Stimulated activated CD8-positive, alpha-beta memory T cell treated with anti-CD3 and anti-CD28 coated beads, Interleukin-4, amount 100 ng/mL, for 48 hours (primary cell): ENCODE measurements at places on chromosomes 13 and 19.

DNA sequence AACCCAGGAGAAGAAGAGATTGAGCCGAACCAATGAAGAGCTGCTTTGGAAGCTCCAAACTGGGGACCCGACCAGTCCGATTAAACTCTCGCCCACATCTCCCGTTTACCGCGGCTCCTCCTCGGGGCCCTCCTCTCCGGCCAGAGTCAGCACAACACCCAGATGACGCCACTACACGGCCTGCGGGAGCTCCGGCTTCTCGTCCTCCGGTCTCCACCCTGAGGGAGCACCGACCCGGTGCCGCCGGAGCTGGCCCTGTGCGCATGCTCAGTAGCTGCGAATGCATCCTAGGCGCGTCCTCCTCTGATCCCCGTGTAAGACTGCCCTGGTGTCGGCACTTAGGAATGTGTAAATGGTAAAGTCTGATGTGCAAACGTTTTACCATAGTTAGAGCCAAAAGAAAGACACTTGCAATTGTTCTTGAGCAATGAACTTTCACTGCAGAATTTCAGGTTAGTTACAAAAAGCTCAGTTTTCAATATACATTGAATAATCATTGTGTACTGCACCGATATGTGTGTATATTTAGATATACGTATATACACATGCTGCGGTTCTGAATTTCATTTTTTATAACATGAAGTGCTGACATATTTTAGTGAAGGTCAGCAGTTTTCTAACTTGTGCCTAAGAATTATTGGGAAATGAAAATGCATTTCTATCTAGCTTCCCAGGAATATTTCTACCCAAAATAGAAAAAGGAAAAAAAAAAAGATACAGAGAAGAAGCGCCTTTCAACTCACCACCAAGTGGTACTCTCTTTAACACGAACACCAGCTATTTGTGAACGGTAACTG, 92.2 kb downstream of the SLC7A1 start:
- no peak for DNase-seq

DNA sequence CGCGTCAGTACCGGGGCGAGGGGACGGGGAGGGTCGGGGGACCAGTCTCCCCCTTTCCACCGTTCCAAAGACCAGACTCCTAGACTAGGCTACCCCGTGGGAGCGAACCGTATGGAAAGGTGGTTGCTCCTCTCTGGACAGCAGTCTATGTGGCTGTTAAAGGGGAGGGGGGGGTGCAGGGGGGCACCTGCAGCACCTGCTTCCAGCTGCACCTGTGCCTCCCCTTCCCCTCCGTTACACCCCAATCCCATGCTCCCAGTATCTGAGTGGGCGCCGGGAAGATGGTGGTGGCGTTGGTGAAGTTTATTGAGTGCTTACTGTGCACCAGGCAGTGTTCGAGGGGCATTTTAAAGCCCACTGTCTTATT, 557 bp downstream of the ZNF524 start:
- DNase-seq, result no peak

DNA sequence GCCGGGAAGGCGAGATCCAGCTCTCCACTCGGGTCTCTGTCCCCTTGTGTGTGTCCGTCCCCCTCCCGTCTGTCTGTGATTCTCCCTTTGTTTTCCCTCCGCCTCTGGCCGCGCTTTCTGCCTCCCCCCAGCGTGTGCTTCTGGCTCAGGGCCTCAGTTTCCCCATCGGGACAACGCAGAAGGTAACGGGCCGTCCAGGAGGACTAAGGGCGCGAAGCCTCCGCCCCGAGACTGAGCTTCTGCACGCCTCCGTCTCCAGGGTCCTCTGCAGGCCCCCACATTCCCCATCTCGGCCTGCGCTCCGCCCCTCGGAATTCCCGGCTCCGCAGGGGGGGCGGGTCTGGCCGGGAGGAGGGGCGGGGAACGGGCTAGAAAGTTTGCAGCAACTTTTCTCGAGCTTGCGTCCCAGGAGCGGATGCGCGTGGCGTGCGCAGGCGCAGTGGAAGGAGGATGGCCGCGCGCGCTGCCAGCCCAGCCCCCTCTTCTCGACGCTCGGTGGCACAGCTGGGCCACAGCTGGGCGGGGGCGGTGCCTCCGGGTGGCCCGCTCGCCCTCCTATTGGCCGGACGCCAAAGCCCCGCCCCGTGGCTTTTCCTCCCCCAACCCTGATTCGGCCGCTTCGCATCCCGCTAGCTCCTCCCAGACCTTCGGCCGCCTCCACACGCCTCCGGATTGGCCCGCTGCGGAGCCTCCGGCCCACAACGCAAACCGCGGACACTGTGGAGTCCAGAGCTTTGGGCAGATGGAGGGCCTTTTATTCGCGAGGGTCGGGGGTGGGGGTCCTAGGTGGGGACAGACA, at the start of gene SIX5:
Gene SIX5, minus strand, starts transcription at position 269 of the 799 bp plus-strand sequence. CDS start 408 bp downstream, outside the sequence.
- peak; percentile 99 for DNase-seq

DNA sequence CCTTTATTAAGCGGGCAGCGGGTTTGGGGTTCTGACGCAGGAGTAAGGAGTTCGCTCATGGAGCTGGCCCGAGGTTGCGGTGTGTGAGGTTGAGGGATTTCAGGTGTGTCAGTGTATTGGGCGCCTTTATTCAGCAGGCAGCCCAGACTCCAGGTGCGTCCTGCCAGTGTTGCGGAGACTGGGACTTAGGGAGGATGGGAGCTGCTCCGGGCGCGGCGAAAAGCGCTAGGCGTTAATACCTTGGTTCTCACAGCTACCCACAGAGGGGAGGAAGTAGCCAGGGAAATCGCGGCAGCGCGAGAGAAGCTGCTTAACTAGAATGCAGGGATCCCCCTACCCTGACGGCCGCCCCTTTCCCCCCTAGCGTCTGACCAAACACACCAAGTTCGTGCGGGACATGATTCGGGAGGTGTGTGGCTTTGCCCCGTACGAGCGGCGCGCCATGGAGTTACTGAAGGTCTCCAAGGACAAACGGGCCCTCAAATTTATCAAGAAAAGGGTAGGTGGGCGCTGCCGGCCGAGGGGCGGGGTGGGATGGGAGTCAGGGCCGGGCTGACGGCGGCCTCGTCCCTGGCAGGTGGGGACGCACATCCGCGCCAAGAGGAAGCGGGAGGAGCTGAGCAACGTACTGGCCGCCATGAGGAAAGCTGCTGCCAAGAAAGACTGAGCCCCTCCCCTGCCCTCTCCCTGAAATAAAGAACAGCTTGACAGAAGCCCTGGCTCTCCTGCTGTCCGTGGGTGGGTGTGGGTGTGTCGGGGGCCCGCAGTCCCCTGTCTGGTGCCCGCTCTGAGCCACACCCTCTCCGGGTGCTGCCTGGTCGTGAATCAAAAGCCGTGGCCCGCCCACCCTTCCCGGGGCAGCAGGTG, 1.1 kb downstream of the RPL36 start:
- DNase-seq, result peak; percentile 76

DNA sequence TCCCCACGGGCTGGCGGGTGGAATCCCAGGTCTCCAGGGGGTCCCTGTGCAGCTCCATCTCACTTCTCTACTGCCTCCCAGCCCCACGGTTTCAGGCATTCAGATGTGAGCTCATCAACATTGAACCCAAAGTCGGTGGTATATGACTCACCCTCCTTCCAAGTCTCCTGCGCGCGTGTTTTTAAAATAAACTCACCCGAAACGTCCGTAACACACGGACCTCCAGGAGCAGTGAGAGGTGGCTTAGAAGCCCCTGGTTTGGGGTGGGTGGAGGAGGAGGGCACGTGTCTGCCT, 14.0 kb upstream of the CRTC1 start:
- DNase-seq, result no peak

- no peak for DNase-seq
Measured at GRCh38 chr13:53747825-53748224, 719.2 kb downstream of the OLFM4 start.

DNA sequence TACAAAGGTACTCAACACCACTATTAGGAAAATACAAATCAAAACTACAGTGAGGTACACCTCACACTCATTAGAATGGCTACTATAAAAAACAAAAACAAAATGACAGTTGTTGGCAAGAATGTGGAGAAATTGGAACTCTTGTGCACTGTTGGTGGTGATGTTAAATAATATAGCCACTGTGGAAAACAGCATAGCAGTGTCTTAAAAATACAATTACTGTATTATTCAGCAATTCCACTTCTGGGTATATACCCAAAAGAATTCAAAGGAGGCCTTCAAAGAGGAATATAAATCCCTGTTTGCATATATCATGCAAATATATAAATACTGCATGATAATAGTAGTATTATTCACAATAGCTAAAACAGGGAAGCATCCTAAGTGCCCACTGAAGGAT, 66.8 kb downstream of the CDK8 start:
- no peak for DNase-seq

- DNase-seq, result no peak
Measured at GRCh38 chr19:10201176-10201575, 6.4 kb upstream of the DNMT1 start.

GRCh38 chr13:31739226-31739625, at the start of gene RXFP2:
RXFP2 (plus strand) TSS chr13:31739526; CDS start chr13:31739613, 87 bp downstream.
- no peak for DNase-seq

DNA sequence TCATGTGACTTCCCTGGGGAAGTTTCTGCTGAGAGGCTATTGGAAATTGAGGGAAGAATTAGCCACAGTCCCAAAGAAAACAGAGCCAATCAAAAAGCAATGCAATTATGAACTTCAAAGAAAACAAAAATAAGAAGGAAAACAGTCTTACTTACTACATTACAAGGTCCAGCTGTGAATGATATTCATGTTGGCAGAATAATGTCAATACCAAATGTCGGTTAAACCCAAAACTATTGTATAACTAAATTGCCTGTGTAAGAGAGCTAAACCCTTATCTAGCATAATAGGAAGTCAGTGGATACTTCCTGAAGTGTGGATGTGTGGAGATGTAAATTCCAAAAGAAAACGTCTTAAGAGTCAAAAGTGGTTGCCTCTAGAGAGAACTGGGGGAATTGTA, 12.4 kb downstream of the KL start:
- no peak for DNase-seq

DNA sequence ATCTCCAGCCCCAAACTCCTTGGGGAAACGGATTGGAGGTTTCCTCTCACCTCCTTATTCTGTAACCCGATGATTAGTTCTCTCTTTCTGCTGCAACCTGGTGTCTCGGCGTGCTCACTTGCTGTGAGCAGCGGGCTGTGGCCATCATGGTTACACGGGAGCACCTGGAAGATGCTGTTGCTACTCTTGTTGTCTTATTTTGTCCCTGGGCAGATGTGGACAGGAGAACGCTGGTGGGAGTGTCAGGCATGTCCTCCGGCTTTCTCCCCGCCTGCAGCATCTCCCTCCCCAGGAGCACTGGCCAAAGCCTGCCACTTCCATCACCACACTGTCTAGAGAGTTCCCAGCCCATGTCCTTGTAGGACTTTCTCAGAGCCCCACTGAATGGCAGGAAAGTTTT, 211.8 kb upstream of the ZNF536 start:
- no peak for DNase-seq

- no peak for DNase-seq
Measured at GRCh38 chr13:42239161-42239560, 32.8 kb upstream of the AKAP11 start.

- no peak for DNase-seq
Measured at GRCh38 chr13:35693134-35693784, 216.8 kb upstream of the MAB21L1 start.

DNA sequence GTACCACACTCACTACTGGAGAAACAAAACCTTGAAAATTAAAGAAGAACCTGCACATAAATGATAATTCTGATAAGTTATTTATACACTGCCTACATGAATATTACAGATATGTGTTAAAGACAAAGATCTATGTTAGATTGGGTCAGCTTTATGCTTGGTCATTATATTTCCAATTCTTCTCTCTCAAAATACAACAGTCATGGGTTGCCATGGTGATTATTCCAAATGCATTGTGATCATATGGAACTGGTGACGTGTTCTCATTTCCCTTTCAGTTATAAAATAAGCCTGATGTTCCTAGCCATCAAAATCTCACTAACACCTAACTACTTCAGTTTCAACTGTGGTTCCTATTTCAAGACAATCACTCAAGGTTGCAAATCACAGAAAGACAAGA, 1416.4 kb downstream of the UQCRFS1 start:
- no peak for DNase-seq

DNA sequence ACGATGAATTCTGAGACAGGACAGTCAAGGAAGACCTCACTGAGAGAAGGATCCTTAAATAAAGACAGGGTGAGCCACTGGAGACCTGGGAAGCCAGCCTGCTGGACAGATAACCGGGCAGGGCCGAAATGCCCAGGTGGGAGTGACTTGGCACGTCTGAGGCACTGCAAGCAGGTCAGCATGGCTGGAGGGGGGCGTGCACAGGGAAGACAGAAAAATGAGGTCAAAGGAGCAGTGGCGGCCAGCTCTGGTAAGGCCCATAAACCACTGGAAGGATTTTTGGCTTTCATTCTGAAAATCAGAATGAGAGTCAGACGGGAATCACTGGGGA, 5.8 kb upstream of the ATP1A3 start:
- DNase-seq, result no peak

GRCh38 chr13:110575322-110576069, 14.0 kb upstream of the RAB20 start:
- DNase-seq, result peak; percentile 30

- DNase-seq, result peak; percentile 54
Measured at GRCh38 chr19:2282062-2282861, at the start of gene PEAK3. PEAK3 (minus strand) TSS chr19:2282175; CDS start chr19:2280931, 1,244 bp downstream.

GRCh38 chr13:62525652-62526051, 1110.0 kb upstream of the PCDH20 start:
- DNase-seq, result no peak

GRCh38 chr19:19493841-19494546, 21.4 kb downstream of the TSSK6 start:
- DNase-seq, result no peak

- no peak for DNase-seq
Measured at GRCh38 chr19:19602136-19602712, 16.3 kb downstream of the PBX4 start.

DNA sequence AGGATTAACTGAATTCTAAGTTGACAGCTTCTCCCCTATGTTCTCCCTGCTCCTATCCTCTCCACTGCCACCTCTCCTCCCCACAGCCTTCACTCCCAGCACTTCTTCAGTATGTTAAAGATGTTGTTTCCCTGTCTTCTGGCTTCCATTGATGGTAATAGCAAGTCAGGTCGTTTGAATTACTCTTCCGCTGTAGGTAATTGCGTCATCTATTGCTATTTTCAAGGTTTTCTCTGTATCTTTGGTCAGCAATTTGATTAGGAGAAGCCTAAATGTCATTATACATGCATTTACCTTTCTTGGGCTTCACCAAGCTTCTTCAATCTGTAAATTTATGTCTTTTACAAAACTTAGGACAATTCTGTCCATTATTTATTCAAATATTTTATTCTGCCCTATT, 377.3 kb upstream of the KLF12 start:
- DNase-seq, result no peak

GRCh38 chr13:99836291-99836690, 135.3 kb downstream of the ZIC5 start:
- no peak for DNase-seq

DNA sequence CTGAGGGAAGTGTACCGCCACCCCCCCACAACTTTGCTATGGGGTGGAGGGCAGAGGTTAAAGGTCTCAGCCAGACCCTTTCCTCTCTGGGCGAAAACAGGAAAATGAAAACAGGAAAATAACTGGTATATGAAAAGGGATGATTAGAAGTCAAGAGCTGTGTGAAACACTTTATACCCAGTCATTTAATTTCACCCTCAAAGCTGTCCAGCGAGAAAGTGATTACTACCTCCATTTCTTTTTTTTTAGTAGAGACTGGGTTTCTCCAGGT, 575 bp upstream of the PHLDB3 start:
- DNase-seq, result no peak
